A549 treated with CORT108297 at 1 μM for 4 hours (cell line): ENCODE measurements at places on chromosomes 16 and 17. TPM values are rescaled to one million over a fixed set of nuclear protein-coding genes. Genes with fewer than 3 reads are reported as not detected.

Gene KIF19
- total RNA-seq = 0.03 TPM in 1 of 5 replicates, not detected in the others

Gene GPRC5C
- 58.6 to 85.4 TPM (median 75.2 TPM) in 5 replicates for total RNA-seq

Gene TEKT1
- 0.07 to 0.24 TPM (median 0.18 TPM) in 3 of 5 replicates, not detected in the others for total RNA-seq

Gene CENPT
- total RNA-seq = 25.7 to 33.9 TPM (median 29.4 TPM) in 5 replicates

Gene KRT31
- not detected in 5 replicates for total RNA-seq
